ENCODE measurements at places on chromosomes 11 and 22.

- no peak for DNase-seq
Observed at GRCh38 chr22:44891293-44891747, 118.5 kb downstream of the PHF21B start.

GRCh38 chr11:6468712-6469495 lies 4.8 kb downstream of the TRIM3 start:
- DNase-seq, result no peak

GRCh38 chr11:12802418-12803085 lies 128.3 kb downstream of the TEAD1 start:
- no peak for DNase-seq

- DNase-seq, result no peak
Observed at GRCh38 chr11:64266339-64266738, 15.0 kb downstream of the PLCB3 start.

DNA sequence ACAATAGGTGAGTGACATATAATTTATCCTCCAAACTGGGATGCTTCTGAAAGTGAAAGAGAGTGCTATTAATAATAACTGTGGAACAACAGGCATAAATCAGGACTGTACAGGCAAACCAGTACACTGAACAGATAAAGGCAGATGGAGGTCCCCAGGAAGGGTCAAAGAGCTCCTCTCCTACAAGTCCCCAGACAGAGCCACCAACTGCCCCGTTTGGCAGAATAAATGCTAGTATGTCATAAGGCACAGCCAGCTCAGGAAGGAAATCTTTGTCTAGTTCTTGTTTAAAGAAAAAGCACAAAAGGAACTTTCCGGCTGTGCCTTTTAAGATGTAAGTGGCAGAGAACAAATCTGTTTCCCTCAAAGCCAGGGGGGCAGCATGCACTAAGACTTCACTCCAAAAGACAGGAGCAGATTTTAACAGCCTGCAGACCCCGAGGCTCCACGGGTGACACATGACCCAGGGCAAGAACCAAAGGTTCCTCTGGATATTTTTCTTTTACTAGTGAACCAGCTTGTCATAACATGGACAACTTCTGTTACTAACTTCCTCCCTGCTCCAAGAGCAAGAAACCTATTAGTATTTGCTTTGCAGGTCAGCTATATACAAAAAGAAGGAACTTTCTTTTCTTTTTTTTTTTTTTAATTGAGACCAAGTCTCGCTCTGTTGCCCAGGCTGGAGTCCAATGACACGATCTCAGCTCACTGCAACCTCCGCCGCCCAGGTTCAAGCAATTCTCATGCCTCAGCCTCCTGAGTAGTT lies 50.2 kb downstream of the MYH9 start:
- no peak for DNase-seq

GRCh38 chr11:62965574-62965973 lies 19.2 kb downstream of the SLC22A6 start:
- no peak for DNase-seq

DNA sequence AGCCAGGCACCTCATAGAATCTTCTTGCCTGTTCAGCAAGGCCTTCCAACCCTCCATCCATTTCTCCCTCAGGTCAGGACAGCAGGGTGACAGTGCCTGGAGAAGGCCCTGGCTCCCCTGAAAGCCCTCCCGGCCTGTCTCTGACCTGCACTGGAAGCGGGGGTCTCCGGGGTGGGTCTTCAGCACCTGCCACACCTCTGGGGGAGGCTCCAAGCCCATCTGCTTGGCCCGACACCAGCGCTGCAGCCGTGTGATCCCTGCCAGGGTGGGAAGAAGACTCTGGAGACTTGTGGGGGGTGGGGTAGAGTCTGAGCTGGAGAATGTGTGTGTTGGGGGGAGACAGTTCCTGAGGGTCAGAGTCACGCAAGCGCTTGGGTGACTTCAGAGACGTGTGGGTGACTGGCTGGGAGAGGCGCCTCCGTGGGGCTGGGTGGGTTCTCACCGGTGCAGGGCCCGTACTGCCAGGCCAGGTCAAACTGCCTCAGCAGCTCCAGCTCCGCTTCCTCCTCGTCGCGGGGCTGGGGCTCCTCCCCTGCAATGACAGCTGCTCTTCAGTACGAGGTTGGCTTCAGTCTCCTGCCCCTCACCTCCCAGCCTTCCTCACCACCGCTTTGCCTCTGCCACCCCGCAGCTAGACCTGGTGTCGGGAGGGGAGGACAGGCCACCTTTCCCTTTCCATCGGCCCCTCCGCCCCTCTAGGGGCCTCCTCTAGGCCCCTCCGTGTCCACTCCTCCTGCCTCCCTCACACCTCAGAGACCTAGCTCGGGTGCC lies 615 bp downstream of the POLD4 start:
- no peak for DNase-seq

- no peak for DNase-seq
Observed at GRCh38 chr11:8102296-8102915, 21.4 kb downstream of the TUB start.

- peak; percentile 60 for DNase-seq
Observed at GRCh38 chr11:48001438-48002021, 21.2 kb downstream of the PTPRJ start.

DNA sequence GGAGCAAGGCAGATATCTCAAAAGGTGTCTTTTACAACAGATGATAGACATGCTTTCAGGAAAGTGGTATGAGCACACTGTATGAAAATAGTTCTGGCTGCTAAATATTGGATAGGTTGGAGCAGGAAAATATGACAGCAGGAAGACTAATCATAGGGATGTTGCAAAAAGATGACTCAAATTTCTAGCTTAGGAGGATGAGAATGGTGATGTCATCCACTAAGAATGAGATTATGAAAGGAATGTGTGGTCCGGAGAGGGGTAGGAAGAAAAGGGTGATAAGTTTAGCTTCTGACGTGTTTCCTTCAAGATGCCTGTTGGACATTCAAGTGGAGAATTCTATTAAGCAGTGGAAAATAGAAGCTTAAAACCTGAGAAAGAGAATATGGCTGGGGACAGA lies 46.4 kb downstream of the RCN1 start:
- DNase-seq, result no peak

- DNase-seq, result no peak
Observed at GRCh38 chr11:853682-854448, 11.2 kb downstream of the TSPAN4 start.

DNA sequence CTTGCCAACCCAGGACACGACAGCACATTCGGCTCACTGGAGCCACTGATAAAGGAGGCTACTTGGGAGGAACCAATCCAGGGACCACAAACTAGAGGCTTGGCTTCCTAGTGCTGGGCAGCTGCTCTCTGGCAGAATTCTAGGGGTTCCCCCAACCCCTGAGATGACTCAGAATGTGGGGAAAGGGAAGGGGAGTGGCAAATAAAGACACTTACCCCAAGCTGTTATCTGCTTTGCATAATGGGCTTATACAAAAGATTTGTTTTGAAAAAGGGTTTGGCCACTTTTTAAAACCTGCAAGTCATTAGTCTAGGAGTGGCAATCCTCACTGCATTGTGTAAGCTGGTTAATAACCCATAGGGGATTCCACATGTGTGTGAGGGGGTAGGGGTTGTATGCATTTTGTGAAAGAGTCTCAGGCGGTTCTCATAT lies 64.1 kb upstream of the LMO1 start:
- no peak for DNase-seq

DNA sequence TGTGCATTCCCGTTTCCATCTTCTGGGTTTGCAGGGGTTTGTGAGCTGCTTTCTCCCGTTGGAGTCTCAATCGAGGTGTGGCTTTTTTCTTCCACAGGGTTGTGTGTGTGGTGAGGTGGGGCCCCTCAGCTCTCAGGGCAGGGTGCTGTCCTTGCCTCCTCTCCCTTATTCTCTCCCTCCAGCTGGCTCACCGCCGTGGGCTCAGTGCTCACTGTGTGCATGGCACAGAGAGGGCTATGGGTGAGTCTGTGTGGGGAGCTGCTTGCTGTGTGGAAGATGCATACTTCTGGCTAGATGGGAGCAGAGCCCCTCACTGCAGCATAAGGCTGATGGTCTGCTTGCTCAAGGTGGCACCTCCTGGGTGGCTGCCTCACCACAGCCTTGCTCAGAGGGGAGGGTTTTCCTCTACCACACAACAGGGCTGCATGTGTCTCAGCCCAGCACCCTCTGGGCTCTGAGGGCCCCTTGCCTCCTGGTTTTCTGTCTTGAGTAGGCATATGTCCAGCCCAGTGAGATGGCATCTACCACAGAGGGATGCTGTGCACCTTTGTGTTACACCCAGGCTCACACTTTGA lies 203.1 kb upstream of the B3GAT1 start:
- no peak for DNase-seq

- no peak for DNase-seq
Observed at GRCh38 chr22:22099194-22099486, 116.6 kb upstream of the TOP3B start.

DNA sequence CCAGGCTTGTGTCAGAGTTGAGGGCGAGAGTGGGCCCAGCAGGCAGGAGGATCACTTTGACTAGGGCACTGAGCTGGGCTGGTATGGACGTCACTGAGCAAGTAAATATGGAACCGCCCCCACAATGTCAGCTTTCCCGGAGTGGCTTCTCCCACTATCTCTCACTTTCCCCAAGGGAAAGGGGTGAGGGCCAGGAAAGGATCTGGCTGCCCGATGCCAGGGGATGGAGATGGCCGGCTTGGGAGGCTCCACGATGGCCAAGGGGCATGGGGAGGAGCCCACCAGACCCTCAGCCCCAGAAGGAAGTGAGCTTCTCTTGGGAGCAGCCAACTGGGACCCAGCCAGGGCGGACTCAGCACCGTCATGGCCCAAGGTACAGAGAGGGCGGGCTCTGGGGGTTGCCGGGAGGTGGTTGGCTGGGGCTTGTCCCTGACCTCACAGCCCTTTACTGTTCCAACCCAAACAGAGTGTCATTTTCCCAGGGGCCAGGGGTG lies 8.7 kb downstream of the PRDM11 start:
- DNase-seq, result no peak

GRCh38 chr11:102592131-102592530 lies 33.0 kb downstream of the MMP20 start:
- no peak for DNase-seq

- DNase-seq, result no peak
Observed at GRCh38 chr11:97890466-97890865, 1130.3 kb upstream of the CNTN5 start.

DNA sequence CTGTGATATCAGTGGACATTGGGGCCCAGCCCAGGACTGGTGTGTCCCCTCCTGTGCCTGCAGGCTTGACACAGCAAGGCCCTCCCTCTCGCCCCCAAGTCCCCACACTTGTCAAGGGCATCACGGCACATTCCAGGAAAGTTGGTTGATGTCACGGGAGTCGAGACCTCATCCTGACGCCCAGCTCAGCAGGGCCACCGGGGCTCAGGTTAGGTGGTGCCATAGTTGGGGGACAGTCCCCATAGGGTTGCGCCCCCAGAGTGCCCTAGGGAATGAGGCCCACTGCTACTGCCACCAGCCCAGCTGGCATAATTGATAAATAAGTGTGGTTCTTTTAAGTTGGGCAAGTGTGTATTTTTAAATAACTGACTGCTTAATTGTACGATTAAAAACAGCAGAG lies 28.3 kb upstream of the GRAMD4 start:
- DNase-seq, result no peak

DNA sequence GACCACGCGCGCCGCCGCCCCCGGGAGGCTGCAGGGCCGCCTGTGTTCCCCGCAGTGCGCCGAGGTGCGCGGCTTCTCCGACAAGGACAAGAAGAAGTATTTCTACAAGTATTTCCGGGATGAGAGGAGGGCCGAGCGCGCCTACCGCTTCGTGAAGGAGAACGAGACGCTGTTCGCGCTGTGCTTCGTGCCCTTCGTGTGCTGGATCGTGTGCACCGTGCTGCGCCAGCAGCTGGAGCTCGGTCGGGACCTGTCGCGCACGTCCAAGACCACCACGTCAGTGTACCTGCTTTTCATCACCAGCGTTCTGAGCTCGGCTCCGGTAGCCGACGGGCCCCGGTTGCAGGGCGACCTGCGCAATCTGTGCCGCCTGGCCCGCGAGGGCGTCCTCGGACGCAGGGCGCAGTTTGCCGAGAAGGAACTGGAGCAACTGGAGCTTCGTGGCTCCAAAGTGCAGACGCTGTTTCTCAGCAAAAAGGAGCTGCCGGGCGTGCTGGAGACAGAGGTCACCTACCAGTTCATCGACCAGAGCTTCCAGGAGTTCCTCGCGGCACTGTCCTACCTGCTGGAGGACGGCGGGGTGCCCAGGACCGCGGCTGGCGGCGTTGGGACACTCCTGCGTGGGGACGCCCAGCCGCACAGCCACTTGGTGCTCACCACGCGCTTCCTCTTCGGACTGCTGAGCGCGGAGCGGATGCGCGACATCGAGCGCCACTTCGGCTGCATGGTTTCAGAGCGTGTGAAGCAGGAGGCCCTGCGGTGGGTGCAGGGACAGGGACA lies 2.7 kb downstream of the NLRP6 start:
- DNase-seq, result no peak

GRCh38 chr11:133531971-133532651 lies at the start of gene OPCML:
Gene OPCML (minus strand): TSS chr11:133532501.
- DNase-seq, result no peak

GRCh38 chr11:82003671-82004515 lies 729.8 kb downstream of the FAM181B start:
- no peak for DNase-seq

- DNase-seq, result no peak
Observed at GRCh38 chr11:34049028-34049427, 2.5 kb upstream of the CAPRIN1 start.

DNA sequence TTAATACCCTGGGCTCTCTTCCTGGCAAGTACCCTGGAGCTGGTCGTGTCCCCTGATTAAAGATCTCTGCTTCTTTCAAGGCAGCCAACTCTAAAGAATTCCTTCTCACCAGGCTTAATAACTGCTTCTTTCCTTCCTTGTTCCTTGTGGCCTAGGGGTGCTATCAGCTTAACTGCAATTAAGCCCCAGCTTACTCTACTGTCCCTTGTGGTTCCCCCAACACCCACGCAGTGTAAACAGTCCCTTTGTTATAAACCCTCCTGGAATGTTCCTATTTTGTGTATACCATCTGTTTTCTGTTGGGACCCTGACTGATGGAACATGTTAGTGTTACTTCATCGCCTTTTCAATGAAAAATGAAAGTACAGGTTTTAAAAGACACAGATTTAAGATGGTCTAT lies 126.4 kb upstream of the KIRREL3 start:
- no peak for DNase-seq
